Stimulated activated CD4-positive, alpha-beta T cell treated with anti-CD3 and anti-CD28 coated beads, TNF-alpha, amount 100 ng/mL, for 4 hours (primary cell): ENCODE measurements at places on chromosomes 1 and 21.

- DNase-seq, result no peak
Measured at GRCh38 chr1:1623631-1624442, 8.1 kb upstream of the MMP23B start.

DNA sequence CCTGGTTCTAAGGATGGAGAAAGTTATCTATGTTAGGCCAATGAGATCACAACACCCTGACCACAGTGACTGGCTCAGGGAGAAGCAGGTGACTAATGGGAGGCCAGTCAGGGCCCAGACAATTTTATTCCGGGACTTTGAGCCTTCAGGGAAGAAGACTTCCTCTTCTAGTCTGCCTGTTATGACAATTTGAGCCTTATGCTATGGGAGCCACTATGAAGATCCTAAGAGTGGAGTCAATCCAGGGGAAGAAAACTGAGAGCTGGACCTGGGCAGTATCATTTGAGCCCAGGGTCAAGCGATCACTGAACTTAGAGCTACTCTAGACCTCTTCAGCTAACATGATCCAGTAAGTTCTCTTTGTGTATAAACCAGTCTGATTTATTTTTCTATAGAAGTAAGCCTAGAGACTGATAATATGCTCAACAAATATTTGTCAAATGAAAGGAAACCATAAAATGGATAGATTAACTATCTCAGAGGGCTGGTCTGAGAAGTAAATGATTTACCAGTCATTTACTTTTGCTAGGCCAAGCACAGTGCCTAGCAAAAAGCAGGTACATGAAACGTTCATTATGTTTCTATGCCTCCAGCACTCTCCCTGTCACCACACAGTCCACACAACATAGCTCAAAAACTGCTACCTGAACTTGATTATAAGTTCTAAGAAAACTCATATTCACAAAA is 4.2 kb upstream of the C1orf141 start:
- no peak for DNase-seq

- DNase-seq, result no peak
Measured at GRCh38 chr1:54475357-54475881, 69.2 kb upstream of the SSBP3 start.

DNA sequence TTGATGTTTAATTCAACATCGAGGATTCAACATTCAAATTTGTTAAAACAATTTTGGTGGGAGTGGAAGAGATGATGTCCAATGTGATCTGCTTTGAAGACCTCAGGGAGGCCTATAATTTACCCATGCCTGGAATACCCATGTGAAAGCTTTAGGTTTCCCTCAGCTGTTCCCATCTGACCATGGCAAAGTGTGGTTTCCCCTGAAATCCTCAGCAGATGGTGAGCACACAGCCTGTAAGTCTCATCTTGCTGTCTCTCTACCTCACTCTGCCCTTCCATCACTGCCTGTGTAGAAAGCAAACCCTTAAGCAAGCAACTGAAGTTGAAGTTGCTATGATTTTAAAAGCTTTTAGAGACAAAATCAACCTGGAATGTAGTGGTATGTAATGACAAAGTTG is 80.1 kb upstream of the ATF3 start:
- no peak for DNase-seq
